ENCODE measurements at places on chromosomes 3 and 15. TPM values are rescaled to one million over a fixed set of nuclear protein-coding genes. Genes with fewer than 3 reads are reported as not detected.

DUOXA2 gene
- total RNA-seq = not detected

EFCC1 gene
- total RNA-seq = 0.24 TPM

RTP4 gene
- total RNA-seq = 0.90 TPM

- DNase-seq = no peak
- no peaks in the 10 kb centered on the region for H3K27me3 ChIP-seq
Observed at GRCh38 chr15:69557707-69558409, 105.2 kb downstream of the RPLP1 start.

DNA sequence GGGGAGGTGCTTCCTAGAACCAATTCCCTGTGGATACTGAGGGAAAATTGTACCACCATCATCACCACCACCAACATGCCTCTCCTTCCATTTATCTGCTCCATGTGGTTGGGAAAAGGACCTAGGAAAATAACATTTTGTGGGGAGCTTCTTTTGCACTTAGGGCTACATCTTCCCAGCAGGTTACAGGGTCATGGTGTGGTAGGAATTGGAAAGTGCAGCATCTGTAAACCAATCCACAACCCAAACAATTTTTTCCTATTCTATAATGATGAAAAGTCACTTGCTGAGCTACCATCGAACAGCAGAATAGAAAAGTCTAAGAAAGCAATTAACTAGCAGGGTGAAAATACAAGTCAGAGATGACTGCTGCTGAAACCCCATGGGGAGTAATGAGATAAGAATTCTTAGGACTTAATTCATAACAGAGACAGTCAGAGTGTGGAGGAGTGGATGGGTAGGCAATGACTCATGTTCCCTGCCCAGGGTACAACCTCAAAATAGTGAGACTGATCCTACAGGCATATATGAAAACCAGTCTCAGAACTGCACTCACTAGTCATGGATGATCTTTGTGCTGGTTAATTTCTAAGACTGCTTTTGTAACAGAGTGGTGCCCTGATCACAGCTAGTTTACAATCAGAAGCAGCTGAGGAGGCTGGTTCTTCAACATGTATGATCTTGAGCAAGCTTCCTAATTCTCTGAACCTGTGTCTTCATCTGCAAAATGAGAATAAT lies 38.1 kb upstream of the LEKR1 start:
- peak overlapping the region; percentile 41 for H3K27ac ChIP-seq
- peaks cover 6% of the 10 kb centered on the region for H3K36me3 ChIP-seq
- H3K4me1 ChIP-seq = peaks cover 18% of the 10 kb centered on the region
- no peak overlapping the region for H3K4me3 ChIP-seq

DNA sequence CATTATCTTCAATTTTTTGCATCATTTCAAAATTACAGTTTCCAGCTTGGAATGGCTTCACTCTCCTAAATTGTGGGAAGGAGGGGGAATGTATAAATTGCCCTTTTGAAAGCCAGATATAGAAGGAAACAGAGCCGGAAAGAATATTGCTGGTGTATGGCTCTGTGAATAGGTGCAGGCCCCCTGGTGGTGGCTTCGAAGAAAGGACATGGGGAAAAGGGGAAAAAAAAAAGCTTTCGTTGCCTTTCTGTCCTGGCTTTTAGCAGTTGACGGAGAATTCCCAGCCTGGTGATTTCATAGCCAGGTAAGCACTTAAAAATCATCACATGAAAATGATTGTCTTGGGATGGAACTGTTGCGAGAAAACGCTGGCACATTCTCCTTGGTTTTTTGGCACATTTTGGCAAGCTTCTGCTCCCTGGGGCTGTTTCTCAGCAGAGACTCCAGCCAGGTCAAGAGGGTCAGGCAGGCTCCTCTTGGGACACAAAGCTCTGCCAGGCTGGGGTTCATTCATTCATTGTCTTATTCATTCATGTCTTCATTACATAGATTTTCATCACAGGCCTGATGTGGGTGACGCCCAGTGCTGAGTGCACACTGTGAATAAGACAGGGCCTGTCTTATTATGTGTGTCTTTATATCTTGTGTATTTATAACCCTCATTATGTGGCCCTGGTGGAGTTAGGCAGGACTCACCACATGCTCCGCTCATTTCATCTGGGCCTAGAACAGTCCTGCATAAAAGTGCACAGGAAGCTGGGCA lies 300.0 kb upstream of the TPM1 start:
- peak; percentile 51 for DNase-seq
- H3K36me3 ChIP-seq = no peaks in the 10 kb centered on the region
- H3K4me1 ChIP-seq = peaks cover 31% of the 10 kb centered on the region

MAGI1 gene
- 24.1 TPM for total RNA-seq

DNA sequence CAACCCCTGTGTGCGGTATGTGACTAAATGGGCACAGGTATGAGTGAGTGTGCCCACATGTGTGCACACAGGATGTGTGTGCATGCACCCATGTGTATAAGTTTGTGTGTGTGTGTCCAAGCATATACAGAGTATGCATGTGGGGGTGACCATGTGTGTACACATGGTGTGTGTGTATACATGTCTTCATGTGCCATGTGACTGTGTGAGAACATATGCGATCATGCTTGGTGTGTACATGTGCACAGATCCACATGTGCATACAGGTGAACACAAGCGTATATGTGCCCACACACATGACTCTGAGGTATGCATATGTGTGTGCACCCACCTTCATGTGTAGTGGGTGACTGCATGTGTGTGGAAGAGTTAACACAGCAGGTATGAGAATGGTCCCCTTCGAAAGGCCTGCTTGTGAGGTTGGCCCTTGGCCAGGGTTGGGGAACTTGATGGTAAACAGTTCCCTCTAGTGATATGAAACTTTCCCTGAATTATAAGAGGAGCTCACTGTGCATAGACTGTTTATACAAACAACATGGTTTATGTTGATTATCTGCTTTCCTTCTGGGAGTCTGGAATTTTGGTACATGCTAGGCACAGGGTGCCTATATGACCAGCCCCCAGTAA lies 10.3 kb downstream of the PFKFB4 start:
- H3K27ac ChIP-seq = no peak overlapping the region
- no peaks in the 10 kb centered on the region for H3K27me3 ChIP-seq
- no peak for DNase-seq
- H3K4me1 ChIP-seq = peaks cover 21% of the 10 kb centered on the region
- no peaks in the 10 kb centered on the region for H3K36me3 ChIP-seq

FBN1 gene
- total RNA-seq = 1.3 TPM

SH2D7 gene
- not detected for total RNA-seq

GRCh38 chr3:57768595-57768994 lies 12.5 kb downstream of the SLMAP start:
- H3K4me3 ChIP-seq = no peak overlapping the region
- H3K27ac ChIP-seq = no peak overlapping the region
- no peaks in the 10 kb centered on the region for H3K27me3 ChIP-seq
- 0 out of 2 replicates have a peak, but pooled peaks cover 5% of the 10 kb centered on the region for H3K4me1 ChIP-seq

GRCh38 chr3:147210676-147211075 lies 195.7 kb downstream of the ZIC4 start:
- no peak for DNase-seq
- H3K27ac ChIP-seq = no peak overlapping the region
- no peaks in the 10 kb centered on the region for H3K27me3 ChIP-seq
- no peaks in the 10 kb centered on the region for H3K4me1 ChIP-seq
- no peaks in the 10 kb centered on the region for H3K36me3 ChIP-seq

GRCh38 chr3:175070946-175071345 lies 211.8 kb downstream of the NAALADL2 start:
- H3K27me3 ChIP-seq = no peaks in the 10 kb centered on the region
- H3K36me3 ChIP-seq = no peaks in the 10 kb centered on the region

DNA sequence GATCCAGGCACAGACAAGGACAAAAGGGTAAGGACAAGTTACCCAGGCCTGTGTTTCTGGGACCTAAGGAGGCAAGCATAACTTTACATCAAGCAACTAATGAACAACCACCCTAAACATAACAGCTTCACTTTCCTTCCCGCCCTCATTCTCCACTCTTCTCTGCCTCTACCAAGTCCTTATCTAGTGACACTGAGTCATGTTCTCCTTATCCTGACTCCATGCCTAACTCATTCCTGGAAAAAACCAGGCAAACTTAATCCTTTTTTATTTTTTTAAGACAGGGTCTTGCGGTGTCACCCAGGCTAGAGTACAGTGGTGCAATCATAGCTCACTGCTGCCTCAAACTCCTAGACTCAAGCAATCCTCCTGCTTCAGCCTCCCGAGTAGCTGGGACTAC lies 44.5 kb downstream of the TMEM44 start:
- no peak overlapping the region for H3K4me3 ChIP-seq
- peaks cover 5% of the 10 kb centered on the region for H3K36me3 ChIP-seq

P2RY14 gene
- total RNA-seq = not detected

- H3K36me3 ChIP-seq = no peaks in the 10 kb centered on the region
- no peak overlapping the region for H3K4me3 ChIP-seq
- no peak overlapping the region for H3K27ac ChIP-seq
- H3K4me1 ChIP-seq = no peaks in the 10 kb centered on the region
- DNase-seq = peak; percentile 56
Observed at GRCh38 chr3:126850370-126851085, 132.4 kb upstream of the PLXNA1 start.

FETUB gene
- total RNA-seq = not detected

DNA sequence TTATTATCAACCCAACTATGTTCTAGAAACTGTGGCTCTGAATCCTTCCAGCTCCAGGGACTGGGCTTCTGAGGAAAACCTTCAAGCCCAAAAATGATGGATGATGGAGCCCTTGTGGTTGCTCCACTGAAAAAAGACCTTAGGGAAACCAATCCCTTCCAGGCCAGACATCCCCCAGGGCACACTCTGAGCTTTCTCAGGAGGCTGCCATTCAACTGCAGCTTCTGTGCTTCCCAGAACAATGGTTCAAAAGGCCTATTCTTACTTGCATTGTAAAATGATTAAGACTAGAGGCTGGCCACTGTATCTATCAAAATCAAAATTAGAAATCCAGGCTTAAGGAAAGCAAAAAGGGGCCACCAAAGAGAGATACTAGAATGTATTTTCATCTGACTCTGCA lies 27.3 kb downstream of the EID1 start:
- H3K36me3 ChIP-seq = no peaks in the 10 kb centered on the region
- H3K4me1 ChIP-seq = no peaks in the 10 kb centered on the region
- no peak overlapping the region for H3K4me3 ChIP-seq
- H3K27me3 ChIP-seq = no peaks in the 10 kb centered on the region
- H3K27ac ChIP-seq = no peak overlapping the region

GRCh38 chr15:90607361-90607760 lies 77.6 kb downstream of the CRTC3 start:
- no peaks in the 10 kb centered on the region for H3K27me3 ChIP-seq
- DNase-seq = no peak
- no peak overlapping the region for H3K27ac ChIP-seq
- peaks cover 4% of the 10 kb centered on the region for H3K36me3 ChIP-seq

ACOX2 gene
- total RNA-seq = 2.8 TPM

- H3K4me1 ChIP-seq = peaks cover 27% of the 10 kb centered on the region
- H3K27ac ChIP-seq = no peak overlapping the region
- H3K27me3 ChIP-seq = no peaks in the 10 kb centered on the region
Observed at GRCh38 chr3:190568036-190568435, 54.2 kb downstream of the IL1RAP start.

DNA sequence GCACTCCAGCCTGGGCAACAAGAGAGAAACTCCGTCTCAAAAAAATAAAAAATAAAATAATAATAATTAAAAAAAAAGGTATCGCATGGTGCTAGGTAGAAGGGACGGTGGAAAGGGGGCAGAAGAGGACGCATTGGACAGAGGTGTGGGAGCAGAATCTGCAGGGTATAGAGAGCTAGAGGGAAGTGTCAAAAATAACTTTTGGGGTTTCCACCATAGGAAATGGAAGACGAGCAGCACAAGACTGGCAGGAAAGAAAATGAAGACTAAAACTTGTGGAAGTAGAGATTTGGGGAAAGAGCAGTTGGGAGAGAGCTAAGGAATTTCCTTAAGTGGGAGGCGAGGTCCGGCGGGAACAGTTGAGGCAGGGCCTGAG lies 585 bp upstream of the MKRN2 start:
- H3K36me3 ChIP-seq = no peaks in the 10 kb centered on the region
- no peak for DNase-seq
- H3K4me3 ChIP-seq = peak overlapping the region; percentile 74
- peak overlapping the region; percentile 80 for H3K27ac ChIP-seq
- H3K4me1 ChIP-seq = peaks cover 21% of the 10 kb centered on the region
- H3K27me3 ChIP-seq = no peaks in the 10 kb centered on the region

DNA sequence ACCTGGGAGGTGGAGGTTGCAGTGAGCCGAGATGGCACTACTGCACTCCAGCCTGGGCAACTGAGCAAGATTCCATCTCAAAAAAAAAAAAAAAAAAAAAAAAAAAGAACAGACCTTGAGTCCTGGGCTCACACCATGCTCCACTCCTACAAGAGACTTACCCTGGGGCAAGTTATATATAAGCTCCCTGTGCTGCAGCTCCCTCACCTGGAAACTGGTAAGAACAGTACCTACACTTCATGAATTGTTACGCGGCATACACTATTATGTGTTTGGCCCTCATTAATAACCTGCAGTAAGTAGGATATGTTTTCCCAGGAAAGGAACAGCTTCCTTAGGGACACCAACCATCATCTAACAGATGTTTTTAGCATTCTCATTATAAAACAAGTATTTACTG lies 119.6 kb downstream of the FMN1 start:
- no peak overlapping the region for H3K4me3 ChIP-seq
- H3K27ac ChIP-seq = no peak overlapping the region
- no peaks in the 10 kb centered on the region for H3K27me3 ChIP-seq

PAK6 gene
- 10.7 TPM for total RNA-seq

DNA sequence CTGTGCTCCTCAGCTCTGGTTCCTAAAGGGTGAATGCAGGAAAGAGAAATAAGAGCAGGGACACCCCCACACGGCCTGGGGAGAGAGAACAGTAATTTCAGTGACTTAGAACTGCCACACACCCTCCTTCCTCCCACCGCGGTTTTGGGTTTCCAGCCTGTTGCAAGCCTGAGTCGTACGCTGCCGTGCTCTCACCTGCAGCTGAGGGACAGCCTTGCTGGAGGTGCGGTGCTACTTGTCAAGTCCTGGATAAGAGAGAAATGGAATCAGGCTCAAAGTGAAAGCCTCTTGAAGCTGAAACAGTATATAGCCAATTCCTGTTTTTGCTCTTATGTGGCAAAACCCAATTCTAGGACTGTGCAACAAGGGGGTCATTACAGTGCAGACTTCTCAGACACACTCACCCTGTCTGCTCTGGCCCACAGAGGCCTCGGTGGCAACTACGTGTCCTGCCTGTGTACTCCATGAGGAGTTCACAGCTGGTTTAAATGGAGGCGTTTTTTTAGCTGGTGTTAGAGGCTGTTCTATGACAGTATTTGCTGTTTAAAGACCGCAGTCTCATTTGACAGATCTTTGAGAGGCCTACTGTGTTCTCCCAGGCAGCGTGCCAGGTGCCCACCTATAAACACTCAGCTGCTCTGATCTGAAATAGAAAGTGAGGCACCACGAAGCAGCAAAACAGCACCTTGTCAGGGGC lies 42.9 kb downstream of the TBC1D2B start:
- no peak overlapping the region for H3K27ac ChIP-seq
- H3K4me1 ChIP-seq = no peaks in the 10 kb centered on the region
- DNase-seq = no peak
- H3K27me3 ChIP-seq = no peaks in the 10 kb centered on the region

Measured in PC-9 (cell line).